ENCODE measurements at places on chromosomes 2 and 18. TPM values are rescaled to one million over a fixed set of nuclear protein-coding genes. Genes with fewer than 3 reads are reported as not detected.

Gene CYP26B1
- 0.33 TPM for total RNA-seq

Gene CIB4
- total RNA-seq: not detected

Gene PID1
- total RNA-seq: 5.7 TPM

Gene LCT
- under 0.01 TPM for total RNA-seq

Gene MARCO
- not detected for total RNA-seq

Gene MTCL1
- 18.8 TPM for total RNA-seq

Gene LRRFIP1
- total RNA-seq: 102 TPM

Measured in uterine smooth muscle cell (primary cell).